ENCODE measurements at places on chromosomes 11 and 22.

GRCh38 chr11:92035488-92035887 is 189.1 kb upstream of the FAT3 start:
- DNase-seq: peak; percentile 71

DNA sequence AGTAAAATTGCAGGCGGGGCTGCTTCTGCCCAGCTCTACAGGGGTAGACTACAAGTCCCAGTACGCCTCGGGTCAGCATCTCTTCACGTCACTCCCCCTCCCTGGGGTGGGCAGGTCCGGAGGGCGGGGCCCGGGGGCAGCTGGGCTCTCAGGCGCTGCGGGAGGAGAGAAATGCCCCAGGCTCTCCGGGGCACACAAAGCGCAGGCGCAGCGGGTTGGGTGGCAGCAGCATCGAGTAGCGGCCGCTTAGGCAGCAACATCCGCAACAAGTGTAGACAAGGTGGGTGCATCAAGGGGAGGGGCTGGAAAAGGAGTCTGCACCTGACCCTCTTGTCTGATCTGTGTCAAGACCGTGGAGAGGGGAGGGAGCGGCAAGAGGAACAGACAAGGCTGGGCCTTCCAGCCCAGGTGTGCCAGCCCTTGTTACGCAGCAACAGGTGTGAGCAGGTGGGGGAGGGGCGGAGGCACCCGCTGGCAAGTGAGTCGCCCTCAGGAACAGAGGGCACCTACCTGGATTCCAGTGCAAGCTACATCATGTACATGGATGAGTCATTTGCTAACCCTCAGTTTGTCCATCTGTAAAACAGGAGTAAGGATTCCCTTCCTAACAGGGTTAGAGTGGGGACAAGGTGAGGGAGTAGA is 1.2 kb downstream of the PLEKHB1 start:
- peak; percentile 89 for DNase-seq

DNA sequence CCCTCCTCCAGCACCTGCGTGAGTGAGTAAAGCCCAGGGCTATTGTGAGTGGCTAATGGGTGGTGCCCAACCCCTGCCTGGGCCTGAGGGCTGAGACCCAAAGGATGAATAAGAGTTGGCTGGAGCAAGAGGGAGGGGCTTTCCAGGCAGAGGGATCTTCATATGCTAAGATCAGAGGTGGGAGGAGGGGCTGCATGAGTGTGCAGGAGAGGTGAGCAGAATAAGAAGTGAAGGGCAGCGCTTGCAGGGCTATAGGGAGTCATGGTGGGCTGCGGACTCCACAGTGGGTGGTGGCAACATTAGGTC is 3.9 kb downstream of the EMID1 start:
- DNase-seq: no peak

DNA sequence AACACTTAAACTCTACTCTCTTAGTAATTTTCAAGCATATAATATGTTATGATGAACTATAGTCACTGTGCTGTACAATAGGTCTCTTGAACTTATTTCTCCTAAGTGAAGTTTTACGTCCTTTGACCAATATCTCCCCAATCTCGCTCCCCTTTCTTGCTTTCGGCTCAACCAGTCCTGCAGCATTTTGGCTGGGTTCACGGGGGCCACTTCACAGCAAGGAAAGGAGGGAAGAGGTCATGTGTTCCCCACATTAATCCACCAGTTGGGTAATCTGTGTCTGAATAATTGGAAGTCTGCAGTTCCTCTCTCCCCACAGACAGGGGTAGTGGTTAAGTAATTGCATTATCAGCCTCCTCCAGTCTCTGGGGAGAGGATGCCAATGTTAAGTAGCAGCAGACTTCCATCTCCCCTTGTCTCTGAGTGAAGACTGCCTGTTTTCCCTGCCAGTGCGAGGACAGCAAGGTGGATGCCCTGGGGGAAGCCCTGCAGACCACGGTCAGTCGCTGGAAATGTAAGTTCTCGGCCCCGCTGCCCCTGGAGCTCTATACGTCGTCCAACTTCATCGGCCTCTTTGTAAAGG is 59.2 kb upstream of the CRTAM start:
- DNase-seq: no peak

- DNase-seq: no peak
These were observed 1.0 kb downstream of the DNHD1 start for GRCh38 chr11:6498121-6498520.

DNA sequence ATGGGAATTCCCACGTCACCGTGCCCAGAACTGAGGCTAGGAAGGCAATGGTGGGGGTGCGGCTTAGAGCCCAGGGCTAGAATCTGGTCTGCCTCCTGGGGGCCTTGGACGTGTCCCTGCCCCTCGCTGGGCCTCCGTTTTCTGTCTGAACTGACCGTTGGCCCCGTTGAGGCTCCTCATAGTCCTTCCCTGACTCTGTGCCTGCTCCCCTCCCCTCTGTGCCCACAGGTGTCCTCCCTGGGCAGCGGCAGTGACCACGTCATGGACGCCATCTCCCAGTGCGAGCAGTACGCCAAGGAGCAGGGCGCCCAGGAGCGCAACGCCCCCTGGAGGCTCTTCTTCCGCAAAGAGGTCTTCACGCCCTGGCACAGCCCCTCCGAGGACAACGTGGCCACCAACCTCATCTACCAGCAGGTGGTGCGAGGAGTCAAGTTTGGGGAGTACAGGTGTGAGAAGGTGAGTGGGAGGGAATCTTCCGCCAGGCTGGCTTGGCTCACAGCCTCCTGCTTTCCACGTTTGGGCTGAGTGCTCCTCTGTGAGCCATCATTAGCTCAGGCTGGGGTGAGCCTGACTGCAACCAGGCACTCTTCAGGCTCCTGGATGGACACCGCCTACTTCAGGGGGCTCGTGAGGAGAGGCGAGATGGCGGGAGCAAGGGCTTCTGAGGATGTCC is 63.9 kb downstream of the MYO7A start:
- peak; percentile 83 for DNase-seq

DNA sequence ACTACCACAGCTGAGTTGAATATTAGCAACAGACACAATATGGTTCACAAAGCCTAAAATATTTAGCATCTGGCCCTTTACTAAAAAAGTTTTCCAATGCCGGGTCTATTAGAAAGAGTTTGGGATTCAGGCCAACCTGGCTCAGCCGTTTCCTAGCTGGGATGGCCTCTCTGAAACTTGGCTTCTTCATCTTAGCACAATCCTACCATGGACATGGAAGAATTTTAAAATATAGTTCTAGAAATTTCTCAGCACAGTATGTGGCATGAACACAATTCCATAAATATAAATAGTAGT is 103.8 kb downstream of the RRAS2 start:
- DNase-seq: no peak

GRCh38 chr22:43047605-43048004 is 32.7 kb upstream of the PACSIN2 start:
- no peak for DNase-seq

GRCh38 chr11:15278128-15278527 is 163.4 kb downstream of the INSC start:
- DNase-seq: peak; percentile 12

DNA sequence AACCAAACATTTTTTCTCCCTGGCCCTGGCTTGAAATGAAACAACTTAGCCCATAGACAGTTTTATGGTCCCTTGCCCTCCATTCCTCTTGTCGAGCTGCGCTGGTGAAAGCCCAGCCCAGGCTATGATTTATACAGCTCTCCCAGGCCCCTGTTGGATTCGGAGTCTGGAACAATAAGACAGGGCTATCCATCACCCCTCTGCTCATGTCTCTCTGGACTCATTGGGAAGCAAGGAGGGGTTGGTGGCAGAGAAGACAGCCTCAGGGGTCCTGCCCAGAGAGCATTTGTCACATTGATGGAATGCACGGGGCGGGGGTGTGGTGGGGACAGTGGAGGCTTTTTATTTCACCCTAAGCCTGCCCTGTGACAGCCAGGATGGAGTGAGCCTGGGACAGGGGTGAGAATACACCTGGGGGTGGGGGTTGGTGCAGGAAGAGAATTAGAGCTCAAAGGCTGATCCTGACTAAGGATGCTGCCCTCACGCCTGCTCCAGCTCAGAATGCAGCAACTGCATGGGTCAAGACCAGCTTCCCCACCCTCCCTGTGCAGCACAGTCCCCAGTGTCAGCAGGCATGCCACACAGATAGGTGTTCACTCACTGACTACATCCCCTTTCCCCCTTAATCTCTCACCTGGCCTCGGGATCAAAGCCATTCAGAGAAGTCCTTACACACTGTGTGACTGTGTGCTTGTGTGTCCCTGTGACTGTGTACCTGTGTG is 10.0 kb upstream of the PKNOX2 start:
- DNase-seq: no peak

DNA sequence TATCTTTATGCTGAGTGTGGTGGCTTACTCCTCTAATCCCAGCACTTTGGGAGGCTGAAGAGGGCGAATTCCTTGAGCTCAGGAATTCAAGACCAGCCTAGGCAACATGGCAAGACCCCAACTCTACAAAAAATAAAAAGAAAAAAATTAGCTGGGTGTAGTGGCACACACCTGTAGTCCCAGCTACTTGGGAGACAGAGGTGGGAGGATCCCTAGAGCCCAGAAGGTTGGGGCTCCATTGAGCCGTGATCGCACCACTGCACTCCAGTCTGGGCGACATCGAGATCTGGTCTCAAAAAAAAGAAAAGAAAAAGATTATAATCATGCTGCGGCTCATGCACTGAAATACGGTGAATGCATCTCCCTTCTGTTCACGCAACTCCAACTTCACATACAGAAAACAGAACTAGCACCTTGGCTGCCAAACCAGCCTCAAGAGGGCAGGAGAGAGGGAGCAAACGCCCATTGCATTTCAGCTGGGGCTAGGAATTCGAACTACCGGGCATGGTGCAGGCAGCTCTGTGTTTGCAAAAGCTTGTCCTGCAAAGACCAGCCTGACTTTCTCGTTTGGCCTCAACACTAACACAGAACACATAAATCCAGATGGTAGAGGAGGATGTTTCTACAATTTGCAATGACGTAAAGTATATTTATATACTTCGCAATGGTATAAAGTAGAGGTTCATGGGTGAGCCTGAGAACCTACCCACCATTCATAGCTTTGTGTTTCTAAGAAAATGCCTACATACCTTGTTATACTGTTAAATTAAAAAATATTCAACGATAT is 6.3 kb upstream of the SYNGR1 start:
- peak; percentile 60 for DNase-seq

Data from kidney tubule cell (primary cell).